A172 (cell line): ENCODE measurements at places on chromosomes 2 and 18. TPM values are rescaled to one million over a fixed set of nuclear protein-coding genes. Genes with fewer than 3 reads are reported as not detected.

SIX2 gene
- not detected in 2 replicates for total RNA-seq

CPLX4 gene
- total RNA-seq, result not detected in 2 replicates

BARD1 gene
- 23.7 and 31.6 TPM in 2 replicates for total RNA-seq

CLHC1 gene
- total RNA-seq, result 7.2 and 16.2 TPM in 2 replicates

TUBA3E gene
- total RNA-seq, result not detected in 2 replicates

MPP4 gene
- 6.8 and 8.0 TPM in 2 replicates for total RNA-seq

GRCh38 chr2:124081154-124081716 lies 56.1 kb downstream of the CNTNAP5 start:
- DNase-seq, result no peak

DNA sequence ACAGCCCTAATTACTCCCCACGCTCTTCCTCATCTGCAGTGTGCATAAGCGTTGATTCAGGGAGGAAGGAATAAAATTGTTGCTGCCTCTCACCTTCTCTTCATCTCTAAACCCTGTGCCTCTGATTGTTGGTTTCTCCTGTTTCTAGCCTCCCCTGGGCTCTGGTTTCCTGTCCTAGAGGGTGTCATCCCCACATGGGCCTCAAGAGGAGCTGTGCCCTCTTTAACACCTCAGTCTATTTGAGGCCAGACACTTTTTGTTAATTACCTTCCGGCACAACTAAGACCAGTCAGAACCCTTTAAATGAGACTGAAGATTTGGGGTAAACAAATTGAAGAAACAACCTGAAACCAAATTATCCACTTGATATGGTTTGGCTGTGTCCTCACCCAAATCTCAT lies 9.7 kb downstream of the CTAGE1 start:
- no peak for DNase-seq

- no peak for DNase-seq
Measured at GRCh38 chr2:88067598-88067997, at the start of gene SMYD1. TSS of gene SMYD1 (plus strand) at chr2:88067825. CDS start at chr2:88067865, 40 bp downstream.

DNA sequence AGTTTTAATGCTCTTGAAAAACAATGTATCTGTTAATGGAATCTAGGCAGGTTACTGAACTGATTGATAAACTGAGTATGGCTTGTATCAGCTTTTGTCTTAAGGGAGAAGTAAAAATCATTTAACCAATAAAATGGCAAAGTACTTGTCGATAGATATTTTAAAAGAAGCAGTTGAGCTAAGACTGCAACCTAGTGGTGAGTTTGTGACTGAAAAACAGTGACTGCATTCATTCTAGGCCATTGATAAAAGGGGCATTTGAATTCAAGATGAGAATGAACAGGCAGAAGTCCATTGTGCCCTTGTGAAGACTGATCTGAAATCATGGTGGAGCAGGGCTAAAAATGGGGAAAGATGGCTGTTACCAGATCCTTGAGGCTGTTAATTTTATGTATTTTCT lies 59.4 kb upstream of the MSTN start:
- peak; percentile 19 for DNase-seq

DNA sequence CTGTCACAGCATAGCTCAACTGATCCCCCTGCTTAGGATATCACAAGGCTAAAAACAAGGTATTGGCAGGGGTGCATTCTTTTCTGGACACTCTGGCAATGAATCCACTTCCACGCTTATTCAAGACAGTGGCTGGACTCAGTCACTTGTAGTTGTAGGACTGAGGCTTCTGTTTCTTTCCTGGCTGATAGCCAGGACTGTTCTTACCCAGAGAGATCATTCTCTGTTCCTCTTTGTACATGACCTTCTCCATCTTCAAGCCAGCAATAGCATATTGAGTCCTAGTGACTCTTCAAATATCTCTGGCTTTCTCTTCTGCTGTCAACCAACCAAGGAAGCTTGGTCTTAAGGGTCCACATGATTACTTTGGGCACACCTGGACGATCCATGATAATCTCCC lies 241.3 kb downstream of the RBM43 start:
- DNase-seq, result no peak

- DNase-seq, result peak; percentile 91
Measured at GRCh38 chr2:62287899-62288880, 92.3 kb downstream of the B3GNT2 start.
